ENCODE measurements at places on chromosomes 12 and 14.

DNA sequence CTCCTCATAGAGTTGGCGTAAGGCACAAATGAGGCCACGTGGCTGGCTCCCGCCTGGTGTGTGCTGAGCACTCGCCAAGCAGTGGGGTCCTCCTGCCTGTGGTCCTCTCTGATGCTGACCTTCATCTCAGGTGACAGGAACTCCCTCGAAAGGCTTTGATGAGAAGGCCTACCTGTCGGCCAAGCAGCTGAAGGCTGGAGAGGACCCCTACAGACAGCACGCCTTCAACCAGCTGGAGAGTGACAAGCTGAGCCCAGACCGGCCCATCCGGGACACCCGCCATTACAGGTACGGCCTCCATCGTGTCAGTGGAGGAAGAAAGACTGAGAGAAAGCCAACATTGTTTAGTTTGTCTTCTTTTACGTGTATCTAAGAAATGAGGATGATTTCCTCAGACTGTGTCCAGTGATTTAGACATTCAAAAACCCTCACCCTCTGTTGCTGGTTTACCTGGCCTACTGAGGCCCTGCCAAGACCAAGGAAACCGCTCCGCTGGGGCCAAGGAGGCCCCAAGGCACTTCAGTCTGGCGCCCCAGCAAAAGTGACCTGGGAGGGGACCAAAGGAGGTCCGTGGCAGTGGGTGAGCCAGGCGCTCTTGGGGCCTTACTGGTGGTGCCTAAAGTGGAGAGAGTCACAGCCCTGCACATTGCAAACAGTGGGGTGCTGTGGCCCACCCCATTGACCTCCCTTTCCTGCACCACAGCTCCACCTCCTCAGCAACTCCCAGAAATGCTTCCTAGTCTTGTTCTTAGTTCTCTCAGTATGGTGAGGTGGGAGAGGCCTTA, 60.8 kb downstream of the GALNT16 start:
- no peak for DNase-seq

DNA sequence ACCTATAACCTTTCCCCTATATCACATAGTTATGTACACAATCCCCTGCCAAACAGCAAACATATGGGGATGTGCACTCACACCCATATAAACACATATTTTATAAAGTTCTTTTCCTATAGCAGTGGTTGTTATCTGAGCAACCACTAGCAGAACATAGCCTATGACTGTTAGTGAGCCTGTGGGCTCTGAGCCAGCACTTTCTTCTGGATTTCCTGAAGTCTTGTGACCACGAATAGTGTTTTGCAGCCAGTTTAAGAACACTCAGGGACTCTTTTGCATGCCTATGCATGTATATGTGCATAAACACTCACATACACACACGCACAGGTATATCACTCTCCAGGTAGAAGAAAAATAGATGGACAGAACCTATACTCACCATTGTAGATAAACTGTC, 17.1 kb downstream of the TESPA1 start:
- peak; percentile 60 for DNase-seq

DNA sequence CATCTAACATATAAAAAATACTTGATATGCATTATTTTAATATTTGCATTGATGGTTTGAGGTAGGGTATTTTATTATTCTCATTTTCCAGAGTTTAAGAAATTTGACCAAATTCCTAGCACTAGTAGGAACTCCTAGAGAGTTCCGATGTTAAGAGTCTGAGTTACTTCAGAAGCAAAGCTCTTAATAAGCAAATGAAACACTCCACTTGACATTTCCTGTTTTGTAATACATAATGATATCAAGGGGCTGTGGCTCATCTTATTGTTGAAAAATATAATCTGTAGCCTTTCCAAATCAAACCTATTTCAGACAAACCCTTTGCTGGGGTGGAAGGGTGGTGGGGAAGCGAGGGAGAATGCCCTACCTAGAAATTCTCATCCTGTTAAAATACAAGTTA, 355.5 kb downstream of the DIO2 start:
- DNase-seq: no peak

GRCh38 chr12:2944401-2945047, 14.7 kb upstream of the TEAD4 start:
- DNase-seq: peak; percentile 65

DNA sequence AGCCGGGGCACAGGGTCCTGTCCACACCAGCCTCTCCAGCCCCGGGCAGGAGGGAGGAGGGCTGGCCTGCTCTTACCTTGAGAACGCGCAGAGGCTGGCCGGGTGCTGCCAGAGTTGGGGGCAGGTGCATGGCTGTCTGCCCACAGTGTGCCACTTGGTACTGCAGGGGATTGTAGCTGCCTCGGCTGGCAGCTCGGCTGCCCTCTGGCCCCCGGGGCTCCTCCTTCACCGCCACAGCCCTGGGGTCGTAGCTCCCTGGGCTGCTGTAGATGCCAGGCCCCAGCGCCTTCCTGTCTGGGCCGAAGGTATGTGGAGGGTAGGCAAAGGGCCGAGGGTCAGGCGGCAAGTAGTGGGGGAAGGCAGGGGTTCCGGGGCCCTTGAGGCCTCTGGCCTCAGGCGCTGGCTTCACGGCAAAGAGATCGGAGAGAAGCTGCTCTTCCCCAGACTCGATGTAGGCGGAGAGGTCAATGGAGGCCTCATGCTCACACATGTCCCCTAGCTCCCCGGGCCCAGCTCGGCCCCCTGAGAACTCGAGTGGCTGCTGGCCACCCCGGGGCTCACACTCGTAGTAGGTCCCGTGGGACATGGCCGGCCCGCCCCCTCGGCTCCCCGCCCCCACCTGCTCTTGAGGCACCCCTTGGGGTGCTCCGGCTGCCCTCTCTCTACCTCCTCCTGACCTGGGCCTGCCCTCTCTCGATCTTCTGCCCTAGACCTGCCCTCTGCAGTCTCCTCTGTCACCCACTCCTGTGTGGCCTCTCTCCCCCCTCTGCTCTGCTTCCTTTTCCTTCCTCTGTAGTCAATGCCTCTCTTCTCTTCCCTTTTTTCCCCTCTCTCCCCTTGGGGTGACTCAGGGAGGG, at the start of gene CEBPE:
CEBPE (minus strand) TSS at position 750 of the 857 bp plus-strand sequence; CDS start at position 586, 164 bp downstream.
- no peak for DNase-seq

DNA sequence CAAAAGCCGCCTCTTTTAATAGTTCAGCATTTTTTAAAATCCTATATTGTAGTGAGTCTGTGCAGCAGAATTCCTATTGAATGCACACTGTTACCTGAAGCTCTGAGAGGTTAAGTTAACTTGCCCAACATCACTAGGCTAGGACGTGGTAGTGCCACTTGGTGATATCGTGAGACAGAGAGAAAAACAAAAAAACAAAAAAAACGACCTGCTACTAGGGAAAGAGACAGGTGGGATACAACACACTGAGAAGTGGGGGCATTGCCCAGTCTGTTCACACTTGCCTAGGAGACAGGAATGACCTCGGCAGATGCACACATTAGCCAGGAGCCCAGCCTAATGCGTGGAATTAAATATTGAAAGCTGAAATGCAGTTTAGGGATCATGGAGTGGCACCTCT, 129.7 kb upstream of the CCND2 start:
- DNase-seq: peak; percentile 56

- peak; percentile 41 for DNase-seq
Measured at GRCh38 chr12:130552483-130552996, 163.6 kb downstream of the RIMBP2 start.

DNA sequence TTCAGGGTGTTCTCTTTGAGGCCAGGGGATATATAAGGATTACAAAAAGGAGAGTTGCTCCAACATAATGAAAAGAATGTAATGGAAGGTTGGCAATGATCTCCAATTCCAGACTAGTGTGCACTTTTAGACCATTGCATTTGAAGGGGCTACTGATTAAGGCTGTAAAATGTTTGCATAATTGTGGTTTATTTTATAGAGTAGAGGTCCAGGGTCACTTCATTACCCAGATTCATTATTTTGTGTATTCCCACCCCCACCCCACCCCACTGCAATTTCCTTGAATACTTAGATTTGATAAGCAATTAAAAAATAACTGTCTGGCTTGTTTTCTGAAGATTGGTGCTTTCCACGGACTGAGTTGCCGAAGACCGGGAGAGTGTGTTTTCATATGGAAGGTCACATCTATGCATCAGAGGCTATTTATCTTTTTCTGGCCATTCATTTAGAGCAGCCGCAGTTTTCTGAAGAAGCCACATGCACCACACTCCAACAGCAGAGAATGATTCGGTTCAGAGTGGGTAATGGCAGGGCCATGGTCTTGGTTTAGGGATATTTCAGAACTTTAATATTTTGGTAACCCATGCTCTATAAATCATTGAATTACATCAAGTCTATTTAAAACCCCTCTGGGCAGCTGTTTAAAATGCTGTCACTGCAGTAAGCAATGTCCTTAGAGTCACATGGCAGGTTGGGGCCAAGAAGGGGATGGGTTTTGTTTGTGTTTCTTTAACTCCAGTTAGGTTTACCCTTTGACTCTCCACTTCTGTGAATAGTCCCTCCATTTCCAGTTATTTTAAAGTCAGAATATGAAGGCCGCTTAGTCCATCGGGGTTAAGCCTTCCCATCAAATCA, 94.6 kb downstream of the TMEM30B start:
- no peak for DNase-seq

DNA sequence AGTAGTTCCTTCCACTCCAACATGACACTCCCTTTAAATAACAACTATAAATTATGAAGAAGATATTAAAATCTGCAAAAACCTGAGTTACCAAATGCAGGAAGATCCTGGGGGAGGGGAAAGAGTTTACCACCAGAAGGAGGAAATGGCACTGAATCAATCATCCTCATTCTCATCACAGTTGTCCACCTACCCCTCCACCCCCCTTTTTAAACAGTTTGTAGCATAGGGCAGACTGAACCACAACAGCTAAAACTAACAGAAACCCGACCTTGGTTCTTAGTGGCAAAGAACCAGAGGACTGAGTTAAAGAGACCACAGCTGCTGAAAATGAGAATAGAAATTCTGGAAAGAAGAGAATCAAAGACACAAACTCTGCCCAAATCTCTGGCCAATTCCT, 189.5 kb downstream of the MED13L start:
- peak; percentile 20 for DNase-seq

DNA sequence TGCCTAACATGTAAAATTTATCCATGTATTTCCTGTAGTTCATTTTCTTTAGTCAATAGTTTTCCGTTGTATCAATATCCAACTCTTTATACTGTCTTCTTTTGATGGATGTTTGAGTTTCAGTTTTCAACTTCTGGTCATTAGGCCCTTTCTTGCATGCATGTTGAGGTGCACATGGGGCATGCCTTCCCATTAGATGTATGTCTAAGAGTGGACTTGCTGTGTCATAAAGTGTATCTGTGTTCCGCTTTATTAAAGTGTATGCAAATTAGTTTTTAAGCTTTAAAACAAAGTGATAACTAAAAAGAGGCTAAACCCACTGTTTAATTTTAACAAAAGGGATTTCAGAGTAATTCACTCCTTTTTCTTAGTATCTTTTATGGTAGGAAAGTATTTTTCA, 441.1 kb downstream of the PCNX1 start:
- DNase-seq: no peak

DNA sequence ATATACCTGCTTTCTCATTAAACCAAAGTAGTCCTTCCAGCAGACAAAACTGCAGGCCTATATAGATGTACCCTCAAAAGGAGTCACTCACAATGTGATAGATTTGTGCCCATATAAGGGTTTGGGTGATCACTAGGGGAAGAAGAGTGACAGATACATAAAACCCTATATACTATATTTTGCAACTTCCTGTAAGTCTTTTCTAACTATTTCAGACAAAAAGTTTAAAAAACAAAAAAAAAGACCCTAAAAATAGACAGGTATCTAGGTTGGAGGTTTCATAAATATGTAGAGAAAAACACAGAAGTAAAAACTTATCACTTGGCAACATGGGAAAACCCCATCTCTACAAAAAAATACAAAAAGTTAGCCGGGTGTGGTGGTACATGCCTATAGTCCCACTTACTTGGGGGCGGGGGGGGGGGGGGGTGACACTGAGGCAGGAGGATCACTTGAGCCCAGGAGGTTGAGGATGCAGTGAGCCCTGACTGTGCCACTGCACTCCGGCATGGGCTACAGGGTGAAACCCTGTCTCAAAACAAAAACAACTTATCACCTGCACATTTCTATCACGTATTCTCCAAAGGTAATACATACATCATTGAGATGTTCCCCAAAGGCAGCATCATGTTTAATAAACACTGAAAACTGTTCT, 2.9 kb downstream of the VCPKMT start:
- DNase-seq: peak; percentile 25

DNA sequence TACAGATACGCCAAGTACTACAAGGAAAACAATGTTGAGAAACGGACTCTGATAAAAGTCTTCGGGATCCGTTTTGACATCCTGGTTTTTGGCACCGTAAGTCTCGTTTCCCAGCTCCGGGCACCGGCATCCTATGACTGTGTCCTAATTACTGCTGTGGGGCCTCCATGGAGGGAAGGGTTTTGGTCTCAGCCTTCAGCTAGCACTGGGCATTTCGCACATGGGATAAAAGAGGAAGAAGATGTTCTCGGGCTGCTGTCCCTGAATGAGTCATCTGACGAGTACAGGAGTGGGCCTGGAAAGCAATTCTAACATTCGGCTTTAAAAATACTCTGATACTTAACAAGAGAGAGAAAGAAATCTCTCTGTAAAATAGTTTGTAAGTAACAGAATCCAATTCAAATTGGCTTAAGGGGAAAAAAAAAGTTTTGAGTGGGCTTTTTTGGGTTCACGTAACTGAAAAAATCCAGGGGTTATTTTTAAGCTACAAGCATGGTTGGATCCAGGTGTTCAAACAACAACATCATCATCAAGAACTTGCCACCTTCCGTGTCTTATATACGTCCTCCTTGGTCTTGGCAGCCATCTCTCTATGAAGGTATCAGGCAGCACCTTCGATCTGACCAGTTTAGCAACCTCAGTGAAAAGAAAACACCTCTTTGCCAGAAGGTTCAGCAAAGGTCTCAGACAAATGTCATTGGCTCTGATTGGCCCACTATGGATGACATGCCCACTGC, 34.4 kb upstream of the P2RX4 start:
- DNase-seq: no peak

- no peak for DNase-seq
Measured at GRCh38 chr14:101239065-101239464, 322.2 kb upstream of the DIO3 start.

DNA sequence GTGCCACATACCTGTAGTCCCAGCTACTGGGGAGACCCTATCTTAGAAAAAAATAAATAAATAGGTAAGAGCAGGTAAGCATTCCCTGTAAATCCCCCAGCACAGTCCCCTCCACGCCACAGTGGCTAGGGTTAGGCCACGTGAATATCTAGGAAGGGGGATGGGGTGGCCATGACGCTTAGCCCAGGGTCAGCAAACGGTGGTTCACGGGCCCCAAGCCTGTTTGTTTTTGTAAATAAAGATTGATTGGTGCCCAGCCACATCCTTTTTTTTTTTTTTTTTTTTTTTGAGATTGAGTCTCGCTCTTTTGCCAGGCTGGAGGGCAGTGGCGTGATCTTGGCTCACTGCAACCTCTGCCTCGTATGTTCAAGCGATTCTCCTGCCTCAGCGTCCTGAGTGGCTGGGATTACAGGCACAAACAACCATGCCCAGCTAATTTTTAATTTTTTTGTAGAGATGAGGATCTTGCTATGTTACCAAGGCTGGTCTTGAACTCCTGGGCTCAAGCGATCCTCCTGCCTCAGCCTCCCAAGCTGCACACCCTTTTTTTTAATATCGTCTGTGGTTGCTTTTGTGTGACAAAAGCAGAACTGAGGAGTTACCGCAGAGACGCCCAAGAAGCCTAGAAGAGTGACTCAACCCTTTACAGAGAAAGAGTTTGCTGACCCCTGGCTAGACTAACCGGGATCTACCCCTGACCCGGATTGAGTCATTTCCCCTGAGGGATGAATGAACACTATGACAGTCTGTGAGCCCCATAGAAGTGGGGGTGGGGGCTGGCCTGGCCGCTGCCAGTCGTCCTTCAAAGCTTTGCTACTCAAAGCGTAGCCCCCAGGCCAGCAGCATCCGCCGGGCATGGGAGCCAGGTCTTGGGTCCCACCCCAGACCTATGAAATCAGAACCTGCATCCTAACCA, 113.7 kb upstream of the NCOR2 start:
- peak; percentile 97 for DNase-seq

GRCh38 chr12:112105891-112106290, 2.7 kb downstream of the NAA25 start:
- DNase-seq: no peak

All from common myeloid progenitor, CD34-positive (primary cell).